NCI-H1105 treated with DMSO at 0.1 percent for 48 hours (cell line): ENCODE measurements at places on chromosomes 12 and 14.

GRCh38 chr14:104795781-104796686 lies 486 bp upstream of the AKT1 start:
- DNase-seq: no peak

DNA sequence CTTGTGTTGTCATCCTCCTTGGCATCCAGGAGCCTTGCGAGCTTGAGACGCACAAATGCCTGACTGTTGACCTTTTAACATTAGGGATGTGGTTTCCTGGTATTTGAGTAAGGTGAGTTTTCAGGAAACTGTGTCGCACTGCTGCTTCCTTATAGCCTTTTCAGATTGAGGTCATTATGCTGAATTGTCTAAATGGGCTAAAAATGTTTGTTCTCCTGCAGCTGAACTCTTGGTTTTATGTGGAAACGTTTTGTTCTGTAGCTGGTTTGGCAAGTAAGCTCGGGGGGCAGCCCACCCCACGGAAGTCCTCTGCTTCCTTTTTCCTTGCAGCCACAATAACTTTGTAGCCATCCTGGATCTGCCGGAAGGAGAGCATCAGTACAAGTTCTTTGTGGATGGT lies 5.7 kb downstream of the PRKAB1 start:
- no peak for DNase-seq

GRCh38 chr14:81178063-81178462 lies 42.7 kb downstream of the GTF2A1 start:
- no peak for DNase-seq

DNA sequence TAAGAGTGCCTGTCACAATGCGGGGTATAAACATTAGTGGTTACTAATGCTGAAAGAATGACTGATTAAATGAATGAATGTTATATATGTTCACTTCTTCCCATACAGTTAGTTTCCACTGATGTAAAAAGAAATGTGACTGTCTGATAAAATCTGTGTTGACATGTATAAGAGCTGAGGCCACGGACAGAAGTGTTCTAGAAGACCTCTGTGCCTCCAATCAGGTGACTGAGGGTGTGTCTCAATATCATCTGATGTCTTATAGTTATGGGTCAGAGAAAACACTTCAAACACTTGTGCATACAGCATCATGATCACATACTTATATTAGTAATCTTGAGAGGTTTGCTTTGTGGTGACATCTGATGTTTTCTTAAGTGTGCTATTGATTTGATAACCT lies 183.4 kb downstream of the TTC7B start:
- no peak for DNase-seq

DNA sequence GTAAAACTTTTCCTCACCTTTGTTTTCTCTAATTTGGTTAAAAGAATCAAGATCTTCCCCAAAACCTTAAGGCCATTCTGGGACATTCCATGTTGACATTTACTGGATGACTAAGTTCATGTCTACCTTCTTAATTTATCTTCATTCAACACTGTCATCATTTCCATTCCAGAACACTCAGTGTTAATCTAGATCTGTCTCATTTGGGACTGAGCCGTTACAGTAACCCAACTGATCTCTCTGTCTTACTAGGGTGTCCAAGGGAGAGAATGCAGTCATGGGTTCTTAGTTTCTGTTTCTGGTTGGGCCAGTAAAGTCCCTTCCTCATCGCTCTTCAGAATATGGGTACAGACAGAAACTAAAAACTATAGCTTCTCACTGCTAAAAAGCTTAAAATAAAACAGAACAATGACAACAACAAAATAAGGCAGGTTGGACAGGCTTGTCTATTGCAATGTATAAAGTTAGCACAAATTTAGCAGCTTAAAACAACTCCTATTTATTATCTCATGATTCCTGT lies 144.8 kb downstream of the ASCL1 start:
- DNase-seq: no peak

DNA sequence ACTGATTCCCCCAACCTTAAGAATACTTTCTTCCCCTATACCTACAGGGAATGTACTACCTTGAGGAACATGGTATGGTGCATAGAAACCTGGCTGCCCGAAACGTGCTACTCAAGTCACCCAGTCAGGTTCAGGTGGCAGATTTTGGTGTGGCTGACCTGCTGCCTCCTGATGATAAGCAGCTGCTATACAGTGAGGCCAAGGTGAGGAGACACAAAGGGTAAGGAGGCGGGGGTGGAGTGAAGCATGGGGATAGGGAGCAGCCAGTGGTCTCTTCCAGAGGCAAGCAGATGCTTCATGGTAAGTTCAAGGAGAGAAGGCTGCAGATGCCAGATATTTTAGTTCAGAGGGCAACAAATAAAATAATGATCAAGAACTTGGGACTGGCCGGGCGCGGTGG lies 6.6 kb upstream of the PA2G4 start:
- DNase-seq: no peak

DNA sequence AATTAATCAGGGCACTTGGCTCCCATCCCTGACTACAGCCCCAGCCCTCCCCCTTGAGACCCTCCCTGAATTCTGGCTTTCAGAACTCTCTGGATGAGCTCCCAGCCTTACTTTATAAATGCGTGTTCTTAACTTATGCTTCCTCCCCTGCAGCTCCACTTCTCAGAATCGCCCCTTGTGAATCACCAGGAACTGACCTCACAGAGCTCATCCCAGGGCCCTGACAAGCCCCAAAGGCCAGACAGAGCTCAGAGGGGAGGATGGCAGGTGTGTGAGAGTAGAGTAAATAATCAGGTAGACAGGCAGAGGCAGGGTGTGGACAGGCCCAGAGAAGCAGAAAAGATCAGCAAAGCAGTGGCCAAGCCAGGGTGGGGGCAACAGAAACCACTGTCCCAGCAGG lies 68.2 kb upstream of the FOXN3 start:
- no peak for DNase-seq

GRCh38 chr14:51954657-51955056 lies 34.7 kb upstream of the RTRAF start:
- no peak for DNase-seq

- no peak for DNase-seq
These were observed 193.7 kb upstream of the RTL1 start for GRCh38 chr14:101097109-101097793.

GRCh38 chr12:66320996-66321395 lies 18.7 kb downstream of the HELB start:
- no peak for DNase-seq

GRCh38 chr12:95351748-95352147 lies 122.2 kb upstream of the METAP2 start:
- DNase-seq: no peak

DNA sequence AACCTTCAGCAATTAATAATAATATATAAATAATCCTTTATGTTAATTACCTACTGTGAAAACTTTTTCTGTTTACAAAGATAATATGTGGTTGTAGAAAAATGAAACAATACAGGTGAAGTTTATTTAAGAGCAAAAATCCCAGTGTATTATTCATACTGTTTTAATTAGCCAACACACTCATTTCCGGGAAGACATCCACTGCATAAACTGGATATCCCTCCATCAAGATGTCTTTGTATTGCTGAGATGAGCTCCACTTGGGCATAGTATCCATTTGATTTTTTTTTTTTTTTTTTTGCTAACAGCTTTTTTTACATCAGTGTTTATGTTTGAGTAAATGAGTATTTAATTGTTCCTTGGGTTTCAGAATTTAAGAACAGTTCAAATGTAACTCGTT lies 13.7 kb upstream of the DERA start:
- no peak for DNase-seq

GRCh38 chr14:23008831-23009230 lies 1.1 kb downstream of the C14orf93 start:
- DNase-seq: peak; percentile 85

DNA sequence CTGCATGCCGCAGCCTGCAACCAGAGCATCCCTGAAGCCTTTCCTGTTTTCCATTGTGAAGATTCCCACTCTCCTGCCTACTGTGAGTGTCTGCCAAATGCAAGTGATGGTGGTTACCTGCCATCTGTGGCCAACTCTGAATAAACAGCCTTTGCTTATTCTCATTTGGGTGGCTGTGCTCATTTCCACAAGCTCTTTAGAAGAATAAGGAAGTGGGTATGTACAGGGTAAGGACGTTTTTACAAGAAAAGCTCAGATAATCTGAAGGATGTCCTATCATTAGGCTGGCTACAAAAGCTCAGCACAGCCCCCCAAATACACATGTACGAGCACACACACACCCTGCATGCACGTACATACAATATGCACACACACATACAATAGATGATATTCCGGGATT lies 7.3 kb upstream of the RNASE1 start:
- DNase-seq: no peak

GRCh38 chr12:16303939-16304338 lies 26.5 kb upstream of the SLC15A5 start:
- DNase-seq: no peak

GRCh38 chr12:120055231-120056000 lies 61.1 kb downstream of the RAB35 start:
- DNase-seq: no peak

- peak; percentile 30 for DNase-seq
These were observed 75.3 kb upstream of the OR4E1 start for GRCh38 chr14:21748869-21749303.

- no peak for DNase-seq
These were observed 33.4 kb upstream of the SYNDIG1L start for GRCh38 chr14:74459289-74459946.

DNA sequence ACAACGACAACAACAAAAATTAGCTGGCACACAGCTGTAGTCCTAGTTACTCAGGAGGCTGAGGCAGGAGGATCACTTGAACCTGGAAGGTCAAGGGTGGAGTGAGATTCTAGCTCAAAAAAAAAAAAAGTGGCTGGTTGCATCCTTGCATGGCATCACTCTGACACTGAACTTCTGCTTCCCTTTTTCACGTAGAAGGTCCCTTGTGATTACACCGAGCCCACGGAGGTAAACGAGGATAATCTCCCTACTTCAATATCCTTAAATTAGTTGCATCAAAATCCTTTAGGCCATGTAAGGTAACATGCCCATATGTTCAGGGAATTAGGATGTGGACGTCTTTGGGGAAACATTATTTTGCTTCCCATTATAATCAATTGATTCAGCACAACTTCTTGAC lies 4.0 kb upstream of the PPP4R4 start:
- DNase-seq: no peak

DNA sequence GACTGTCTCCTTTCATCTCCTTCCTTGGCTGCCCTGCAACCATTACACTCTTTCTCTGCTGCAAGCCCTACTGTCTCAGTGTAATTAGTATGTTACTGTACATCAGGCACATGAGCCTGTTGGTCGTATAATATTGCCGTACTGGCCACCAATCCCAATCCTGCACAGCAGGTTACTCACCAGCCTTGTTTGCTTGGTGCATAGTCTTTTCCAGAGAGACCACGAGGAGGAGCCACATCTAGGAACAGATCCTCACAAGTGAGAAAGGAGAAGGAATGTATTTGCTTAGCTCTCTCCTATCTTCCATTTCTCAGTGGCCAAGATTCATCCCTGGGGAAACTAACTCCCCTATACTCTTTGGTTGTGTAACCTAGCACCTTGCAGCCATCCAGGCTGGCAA lies 33.0 kb upstream of the BICDL1 start:
- no peak for DNase-seq

DNA sequence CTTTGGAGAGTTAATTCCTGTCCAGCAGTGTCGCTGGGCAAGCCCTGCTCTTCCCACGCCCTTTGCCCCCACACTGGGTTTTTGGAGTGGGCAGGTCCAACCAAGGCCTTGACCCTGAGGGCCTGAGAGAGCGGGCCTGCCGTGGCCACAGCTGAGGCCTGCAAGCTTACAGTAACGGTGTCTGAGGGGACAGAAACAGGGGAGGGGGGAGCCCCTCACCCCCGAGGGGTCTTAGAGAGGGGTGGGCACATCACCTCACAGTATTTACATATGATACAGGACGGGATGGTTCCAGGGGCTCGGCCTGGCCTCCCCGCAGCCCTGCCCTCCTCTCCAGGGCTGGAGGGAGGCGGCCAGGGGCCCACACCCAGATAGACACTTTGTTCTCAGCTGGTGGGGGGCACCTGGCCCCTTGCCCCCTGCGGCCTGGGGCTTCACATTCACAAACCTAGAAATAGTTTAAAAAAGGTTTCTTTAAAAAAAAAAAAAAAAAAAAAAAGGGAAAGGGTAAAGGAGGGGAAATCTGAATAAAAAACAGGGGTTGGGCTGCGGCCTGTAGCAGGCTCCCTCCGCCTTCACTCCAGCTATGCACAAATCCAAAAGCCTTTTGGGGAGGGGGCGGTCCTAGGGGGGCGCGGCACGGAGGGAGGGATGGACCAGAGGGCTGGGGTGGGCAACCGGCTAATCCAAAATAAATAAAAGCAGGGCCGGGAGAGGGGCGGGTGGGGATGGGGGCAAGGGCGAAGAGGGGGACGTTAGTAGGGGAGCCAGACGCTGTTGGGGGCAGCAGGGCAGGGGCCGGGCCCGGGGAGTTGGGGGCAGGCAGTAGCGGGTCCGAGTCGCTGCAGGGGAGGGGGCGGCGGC lies 14.8 kb upstream of the PLA2G1B start:
- DNase-seq: no peak

- no peak for DNase-seq
These were observed 88.8 kb downstream of the SINHCAF start for GRCh38 chr12:31236998-31237637.

DNA sequence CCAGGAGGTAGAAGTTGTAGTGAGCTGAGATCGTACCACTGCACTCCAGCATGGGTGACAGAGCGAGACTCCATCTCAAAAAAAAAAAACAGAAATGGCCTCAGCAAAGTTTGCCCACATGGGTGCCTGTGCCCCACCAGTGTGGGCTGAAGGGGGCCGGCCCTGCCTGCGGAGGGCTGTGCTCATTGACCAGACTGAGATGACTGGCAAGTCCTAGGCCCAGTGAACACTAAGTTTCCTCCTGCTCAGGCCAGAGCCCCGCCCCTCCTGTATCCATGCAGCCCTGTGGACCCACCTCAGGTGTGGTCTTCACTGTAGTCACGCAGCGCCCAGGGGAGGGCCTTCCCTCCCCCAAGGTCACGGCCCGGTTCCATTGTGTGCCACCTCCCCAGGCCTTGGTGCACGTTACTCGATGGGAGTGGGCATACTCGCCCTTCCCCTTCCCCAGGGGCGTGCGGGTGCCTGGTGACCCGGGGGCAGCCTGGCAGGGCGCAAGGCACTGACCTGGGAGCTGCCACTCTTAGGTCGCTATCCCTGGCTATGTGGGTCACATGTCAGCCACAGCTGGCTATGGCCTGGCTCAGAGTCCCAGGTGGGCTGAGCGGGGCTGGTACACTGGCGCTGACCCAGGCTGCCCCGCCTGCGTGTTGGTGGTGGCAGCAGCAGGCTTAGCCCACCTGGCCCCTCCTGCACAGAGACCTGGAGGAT lies 16.1 kb downstream of the INF2 start:
- no peak for DNase-seq

- DNase-seq: no peak
These were observed 7.7 kb downstream of the TNFAIP2 start for GRCh38 chr14:103130965-103131364.

DNA sequence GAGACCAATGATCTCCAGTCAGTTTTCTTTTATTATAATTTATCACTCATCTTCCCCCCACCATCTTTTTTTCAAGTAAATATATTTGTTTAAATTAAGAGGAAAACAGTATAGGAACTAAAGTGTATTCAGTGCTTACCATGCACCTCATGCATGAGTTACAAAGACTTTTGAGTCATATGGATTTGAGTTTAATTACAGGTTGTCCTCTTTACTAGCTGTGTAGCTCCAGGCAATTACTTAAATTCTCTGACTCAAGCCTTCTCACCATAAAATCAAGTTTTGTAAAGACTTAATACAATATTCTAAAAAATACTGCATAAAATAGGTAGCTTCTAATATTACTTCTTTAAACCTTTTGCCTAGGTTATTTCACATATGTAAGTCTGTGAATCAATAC lies 251.3 kb downstream of the SLC16A7 start:
- no peak for DNase-seq

GRCh38 chr12:131559517-131560516 lies 151.1 kb upstream of the SFSWAP start:
- DNase-seq: no peak
